CD4-positive, alpha-beta T cell (primary cell): ENCODE measurements at places on chromosomes 13 and 19. TPM values are rescaled to one million over a fixed set of nuclear protein-coding genes. Genes with fewer than 3 reads are reported as not detected.

Gene PRR19
- total RNA-seq = not detected

Gene FGF22
- total RNA-seq = 0.49 TPM

Gene COMP
- total RNA-seq = not detected

Gene CARD8
- total RNA-seq = 73.1 TPM

GRCh38 chr13:110531671-110532083 is 29.8 kb downstream of the RAB20 start:
- no peaks in the 10 kb centered on the region for H3K27me3 ChIP-seq
- no peaks in the 10 kb centered on the region for H3K36me3 ChIP-seq
- peaks cover 5% of the 10 kb centered on the region for H3K4me1 ChIP-seq
- no peak overlapping the region for H3K27ac ChIP-seq
- no peak for DNase-seq

- H3K4me3 ChIP-seq = no peak overlapping the region
- no peaks in the 10 kb centered on the region for H3K36me3 ChIP-seq
- H3K27ac ChIP-seq = no peak overlapping the region
Observed at GRCh38 chr13:45178349-45179162, 22.3 kb downstream of the KCTD4 start.

DNA sequence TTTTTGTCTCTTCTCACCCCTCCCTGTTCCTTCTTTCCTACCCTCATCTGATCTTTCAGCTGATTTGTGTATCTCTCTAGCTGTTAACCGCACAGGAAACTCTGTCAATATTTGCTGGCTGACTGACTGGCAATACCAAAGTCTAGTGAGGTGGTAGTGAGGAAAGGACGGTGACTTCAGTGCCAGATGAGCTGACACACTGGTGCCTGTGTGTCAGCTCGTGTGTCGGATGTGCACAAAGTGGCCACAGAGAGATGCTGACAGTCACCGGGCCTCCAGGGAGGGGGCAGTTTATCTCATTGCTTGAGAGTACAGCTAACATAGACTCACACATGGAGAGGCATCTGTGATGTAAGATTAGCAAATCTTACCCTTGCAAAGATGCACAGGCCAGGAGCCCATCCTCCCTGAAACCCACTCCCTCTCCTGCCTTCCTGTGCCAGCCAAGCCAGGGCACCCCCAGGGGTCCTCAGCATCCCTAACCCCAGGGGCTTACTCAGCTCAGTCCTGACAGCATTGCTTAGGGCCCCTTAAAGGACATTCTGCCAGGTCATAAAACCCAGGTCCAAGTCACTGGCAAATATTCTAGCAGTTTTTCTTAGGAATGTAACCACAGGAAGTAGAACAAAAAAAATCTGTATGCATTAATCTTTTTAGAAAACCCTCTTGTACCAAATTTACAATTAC is 80.2 kb downstream of the SHISA2 start:
- H3K27ac ChIP-seq = no peak overlapping the region
- no peaks in the 10 kb centered on the region for H3K36me3 ChIP-seq
- H3K27me3 ChIP-seq = no peaks in the 10 kb centered on the region
- H3K4me1 ChIP-seq = peaks cover 48% of the 10 kb centered on the region
- peak; percentile 44 for DNase-seq

GRCh38 chr13:27341616-27342015 is 71.0 kb downstream of the RASL11A start:
- no peak overlapping the region for H3K4me3 ChIP-seq
- H3K4me1 ChIP-seq = no peaks in the 10 kb centered on the region
- DNase-seq = no peak
- H3K36me3 ChIP-seq = no peaks in the 10 kb centered on the region

GRCh38 chr19:33210266-33210940 is 15.2 kb downstream of the SLC7A10 start:
- DNase-seq = no peak
- H3K27me3 ChIP-seq = no peaks in the 10 kb centered on the region
- no peaks in the 10 kb centered on the region for H3K4me1 ChIP-seq
- H3K36me3 ChIP-seq = no peaks in the 10 kb centered on the region

DNA sequence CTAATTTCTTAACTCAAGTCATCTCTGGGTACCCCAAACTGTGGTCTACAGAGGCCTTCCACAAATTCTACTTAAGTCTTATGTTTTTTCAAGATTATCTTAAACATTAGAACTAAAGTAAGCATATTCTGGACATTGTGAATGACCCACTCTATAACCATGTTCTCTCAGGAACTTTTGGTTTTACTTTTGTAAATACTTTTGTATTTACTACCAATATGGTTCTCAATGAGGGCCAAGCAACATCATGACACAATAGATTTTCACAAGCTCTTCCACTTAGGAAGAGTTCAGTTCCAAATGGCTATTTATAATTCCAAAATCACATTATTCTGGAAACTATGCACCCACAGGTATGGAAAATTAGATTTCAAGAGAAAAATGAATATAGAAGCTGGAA is 10.8 kb downstream of the DIAPH3 start:
- H3K4me1 ChIP-seq = no peaks in the 10 kb centered on the region
- H3K4me3 ChIP-seq = no peak overlapping the region
- H3K27me3 ChIP-seq = no peaks in the 10 kb centered on the region
- H3K36me3 ChIP-seq = no peaks in the 10 kb centered on the region
- H3K27ac ChIP-seq = no peak overlapping the region

DNA sequence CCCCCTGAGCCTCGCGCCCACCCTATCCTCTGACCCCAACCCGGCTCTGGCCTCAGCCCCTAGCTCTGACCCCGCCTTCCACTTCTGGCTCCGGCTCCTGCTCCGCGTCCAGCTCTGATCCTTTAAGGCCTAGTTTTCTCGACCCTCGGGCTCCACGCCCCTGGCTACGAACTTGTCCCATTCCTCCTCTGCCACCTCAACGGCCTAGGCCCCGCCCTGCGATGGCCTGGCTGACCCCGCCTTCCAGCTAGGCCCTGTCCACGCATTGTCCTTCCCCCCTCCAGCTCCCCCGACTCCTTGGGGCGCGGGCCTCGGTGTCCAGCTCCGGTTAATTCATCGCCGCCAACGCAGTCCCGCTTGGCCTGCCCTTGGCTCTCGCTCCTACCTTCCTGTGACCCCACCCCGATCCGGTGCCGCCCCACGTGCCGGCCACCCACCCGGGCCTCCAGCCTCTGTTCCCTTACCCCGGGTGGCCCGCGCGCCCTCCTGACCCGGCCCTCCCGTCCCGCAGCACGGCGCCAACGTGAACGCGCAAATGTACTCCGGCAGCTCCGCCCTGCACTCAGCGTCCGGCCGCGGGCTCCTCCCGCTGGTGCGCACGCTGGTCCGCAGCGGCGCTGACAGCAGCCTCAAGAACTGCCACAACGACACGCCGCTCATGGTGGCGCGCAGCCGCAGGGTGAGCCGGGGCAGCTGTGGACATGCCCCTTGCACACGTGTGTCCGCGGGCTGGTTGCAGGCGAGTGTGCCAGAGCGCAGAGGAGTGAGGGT is 9.4 kb downstream of the BCL3 start:
- no peak overlapping the region for H3K4me3 ChIP-seq
- peaks cover 70% of the 10 kb centered on the region for H3K4me1 ChIP-seq
- no peak for DNase-seq
- H3K27me3 ChIP-seq = no peaks in the 10 kb centered on the region
- H3K36me3 ChIP-seq = peaks cover 46% of the 10 kb centered on the region

DNA sequence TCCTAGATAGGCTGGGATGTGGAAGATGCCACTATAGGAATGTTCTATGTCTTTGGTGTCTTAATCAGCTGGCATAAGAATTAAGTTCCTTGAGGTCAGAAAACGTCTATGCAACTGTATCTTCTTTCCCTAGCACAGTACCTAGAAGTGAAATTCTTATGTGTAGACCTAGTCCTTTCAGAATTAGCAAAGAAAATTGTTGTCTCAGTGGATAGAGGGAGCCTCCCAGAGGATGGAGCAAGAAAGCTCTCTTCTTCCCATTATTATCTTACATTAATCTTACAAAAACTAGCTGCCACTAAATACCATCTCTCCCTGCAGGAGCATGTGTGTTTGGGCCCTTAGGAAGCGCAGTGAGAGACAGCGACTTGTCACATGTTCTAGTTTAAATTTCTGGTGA is 11.6 kb downstream of the CLDN10 start:
- DNase-seq = no peak
- no peaks in the 10 kb centered on the region for H3K4me1 ChIP-seq
- no peaks in the 10 kb centered on the region for H3K27me3 ChIP-seq
- no peak overlapping the region for H3K27ac ChIP-seq

DNA sequence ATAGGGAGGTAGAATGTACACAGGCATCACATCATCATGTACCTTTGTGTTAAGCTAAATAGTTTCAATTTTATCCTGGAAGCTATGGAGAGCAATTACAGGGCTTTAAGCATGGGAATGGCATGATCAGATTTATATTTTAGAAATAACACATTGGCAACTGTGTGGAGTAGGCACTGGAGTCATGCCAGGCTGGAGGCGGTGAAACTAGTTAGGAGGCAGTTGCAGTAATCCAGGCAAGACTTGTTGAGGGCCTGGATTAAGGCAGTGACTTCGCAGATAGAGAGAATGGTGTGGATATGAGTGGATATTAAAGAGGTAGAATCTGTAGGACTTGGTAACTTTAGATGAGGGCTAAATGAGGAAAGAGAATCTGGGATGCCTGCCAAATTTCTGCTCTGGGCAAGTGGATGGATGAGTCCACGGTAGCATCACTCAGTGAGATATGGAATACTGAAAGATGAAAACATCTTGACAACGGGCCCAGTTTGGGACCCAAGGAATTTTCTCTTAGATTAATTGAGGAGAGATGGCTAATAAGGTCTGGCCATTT is 506.2 kb downstream of the FGF9 start:
- H3K4me1 ChIP-seq = no peaks in the 10 kb centered on the region
- no peak overlapping the region for H3K27ac ChIP-seq
- H3K4me3 ChIP-seq = no peak overlapping the region
- DNase-seq = no peak
- H3K36me3 ChIP-seq = no peaks in the 10 kb centered on the region
